ENCODE measurements at places on chromosomes 2 and 18.

- no peak for DNase-seq
These were observed 40.7 kb upstream of the TAF1B start for GRCh38 chr2:9802576-9802993.

GRCh38 chr2:77013457-77013856 is 508.7 kb downstream of the LRRTM4 start:
- no peak for DNase-seq

DNA sequence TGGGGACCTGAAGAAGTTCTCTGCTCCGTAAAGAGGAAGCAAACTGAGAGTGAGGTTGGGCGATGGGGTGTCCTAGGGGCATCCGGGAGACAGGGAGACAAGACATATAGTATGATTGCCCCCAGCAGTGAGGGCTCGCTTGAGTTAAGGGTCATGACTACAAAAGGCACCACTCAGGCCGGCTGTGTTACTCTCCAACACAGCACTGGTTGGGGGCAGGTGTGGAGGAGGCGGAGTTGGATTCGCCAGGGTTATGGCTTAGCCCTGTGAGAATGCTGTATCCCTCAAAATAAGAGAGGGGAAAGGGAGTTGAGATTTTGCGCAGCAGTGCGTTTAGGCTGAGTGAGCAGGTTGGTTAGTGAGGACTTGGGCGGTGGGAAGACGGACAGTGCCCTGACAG is 12.0 kb downstream of the DYSF start:
- DNase-seq = no peak

DNA sequence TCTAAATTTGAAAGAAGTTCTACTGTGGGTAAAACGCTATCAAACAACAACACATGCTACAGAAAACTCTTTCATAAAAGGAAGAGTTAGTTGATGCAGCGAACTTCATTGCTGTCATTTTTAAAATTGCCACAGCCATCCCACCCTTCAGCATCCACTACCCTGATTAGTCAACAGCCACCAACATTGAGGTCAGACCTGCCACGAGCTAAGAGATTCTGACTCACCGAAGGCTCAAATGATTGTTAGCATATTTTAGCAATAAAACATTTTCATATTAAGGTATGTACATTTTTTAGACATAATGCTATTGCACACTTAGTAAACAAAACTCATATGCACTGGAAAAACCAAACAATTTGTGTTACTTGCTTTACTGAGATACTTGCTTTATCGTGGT is 347.1 kb downstream of the CLIP4 start:
- no peak for DNase-seq

DNA sequence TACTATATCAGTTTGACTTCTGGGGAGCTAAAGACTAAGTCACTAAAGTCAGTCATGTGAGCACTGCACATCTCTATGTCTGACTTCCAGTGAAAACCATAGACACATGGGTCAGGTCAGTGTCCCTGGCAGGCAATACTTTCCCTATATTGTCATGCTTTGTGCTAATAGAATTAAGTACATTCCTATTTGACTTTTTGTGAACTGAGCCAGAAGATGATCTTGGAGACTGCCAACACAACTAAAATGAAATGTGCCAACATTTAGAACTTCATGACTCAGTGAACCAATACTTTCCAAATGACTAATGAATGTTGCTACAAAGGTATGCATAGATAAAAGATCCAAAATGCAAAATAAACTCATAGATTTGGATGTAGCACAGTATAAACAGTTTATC is 820.8 kb upstream of the FAM98A start:
- DNase-seq = no peak

DNA sequence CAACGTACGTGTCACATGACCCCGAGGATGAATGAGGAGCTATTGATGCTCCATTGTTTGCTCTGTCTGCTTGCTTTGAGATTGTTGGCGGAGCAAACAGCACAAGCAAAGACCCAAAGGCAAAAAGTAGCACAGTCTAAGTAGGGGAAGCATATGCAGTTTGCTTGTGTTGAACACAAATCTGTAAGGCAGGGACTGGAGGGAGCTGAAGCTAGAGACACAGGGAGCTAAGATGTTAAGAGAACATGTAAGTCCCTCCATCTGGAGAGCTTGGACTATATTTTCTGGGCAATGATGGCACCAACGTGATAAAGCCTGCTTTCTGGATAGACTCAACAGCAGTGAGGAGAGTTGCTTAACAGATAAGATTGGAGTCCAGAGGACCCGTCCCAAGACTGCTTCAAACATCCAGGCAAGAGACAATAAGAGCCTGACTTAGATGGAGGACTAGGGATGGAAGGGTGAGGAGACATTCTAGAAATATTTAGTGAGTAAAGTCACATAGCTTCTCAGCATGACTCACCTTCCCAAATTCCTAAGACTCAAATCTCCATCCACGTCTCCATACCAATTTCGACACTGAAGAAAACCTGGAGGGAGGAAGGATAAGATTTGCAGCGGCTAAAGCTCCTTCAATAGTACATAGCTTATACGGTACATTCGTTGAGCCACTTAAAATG is 88.1 kb upstream of the KLF7 start:
- DNase-seq = no peak

DNA sequence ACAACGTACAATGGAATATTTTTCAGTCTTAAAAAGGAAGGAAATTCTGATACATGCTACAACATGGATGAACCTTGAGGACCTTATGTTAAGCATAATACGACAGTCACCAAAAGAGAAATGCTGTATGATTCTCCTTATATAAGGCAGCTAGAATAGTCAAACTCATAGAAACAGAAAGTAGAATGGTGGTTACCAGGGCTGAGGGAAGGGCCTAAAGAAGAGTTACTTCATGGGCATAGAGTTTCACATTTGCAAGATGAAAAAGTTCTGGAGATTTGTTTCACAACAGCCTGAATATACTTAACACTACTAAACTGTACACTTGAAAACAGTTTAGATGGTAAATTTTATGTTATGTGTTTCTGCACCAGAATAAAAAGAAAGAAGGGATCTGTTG is 113.3 kb downstream of the GALNT1 start:
- no peak for DNase-seq

- DNase-seq = no peak
These were observed 470.1 kb upstream of the RAB12 start for GRCh38 chr18:8139127-8139527.

GRCh38 chr2:80670763-80671162 is 366.2 kb upstream of the LRRTM1 start:
- DNase-seq = no peak

- no peak for DNase-seq
These were observed 2.7 kb downstream of the TCF4 start for GRCh38 chr18:55585065-55585919.

GRCh38 chr2:232523682-232524597 is 2.0 kb upstream of the CHRND start:
- no peak for DNase-seq

DNA sequence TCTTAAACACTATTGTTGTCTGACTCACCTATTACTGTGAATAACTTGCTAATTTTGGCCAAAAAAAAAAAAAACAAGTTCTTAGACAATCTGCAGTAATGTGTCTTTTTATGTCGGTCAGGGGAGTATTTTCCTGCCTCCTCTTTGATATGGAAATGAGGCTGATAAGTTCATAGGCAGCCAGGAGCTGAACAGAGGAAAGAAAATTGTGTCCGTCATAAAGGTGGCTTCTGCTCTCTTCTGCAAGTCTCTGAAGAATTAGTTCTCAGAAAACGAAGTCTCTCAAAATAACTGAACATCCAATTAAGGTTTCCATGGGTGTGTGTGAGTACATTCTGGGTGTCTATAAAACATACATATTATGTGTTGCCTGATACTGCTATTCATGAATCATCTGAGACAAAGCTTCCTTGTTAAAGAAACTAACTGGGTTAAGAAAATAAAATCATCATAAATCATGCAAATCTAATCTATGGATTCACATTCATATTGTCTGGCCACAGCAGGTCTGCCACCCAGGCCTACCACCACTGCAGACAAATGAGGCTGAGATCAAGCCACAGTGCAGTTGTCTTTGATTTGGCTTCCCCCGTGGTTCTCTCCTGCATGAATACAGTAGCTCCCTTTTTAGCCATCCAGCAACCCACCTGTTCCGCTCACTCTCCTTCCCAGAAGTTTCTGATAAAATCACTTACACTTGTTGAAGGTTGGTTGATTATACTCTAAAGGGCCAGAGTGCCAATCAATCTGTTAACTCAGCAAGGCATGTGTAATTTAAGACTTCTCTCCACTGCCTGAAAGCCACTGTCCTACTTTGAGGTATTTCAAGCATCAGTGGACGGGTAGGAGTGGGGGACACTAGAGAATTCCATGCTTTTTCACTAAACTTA is 19.4 kb upstream of the SP5 start:
- DNase-seq = no peak

- DNase-seq = no peak
These were observed 276.8 kb downstream of the TSN start for GRCh38 chr2:122032264-122032645.

- DNase-seq = no peak
These were observed 78.6 kb downstream of the BARD1 start for GRCh38 chr2:214730800-214731407.

GRCh38 chr2:105836840-105837692 is 92.4 kb downstream of the NCK2 start:
- DNase-seq = no peak

DNA sequence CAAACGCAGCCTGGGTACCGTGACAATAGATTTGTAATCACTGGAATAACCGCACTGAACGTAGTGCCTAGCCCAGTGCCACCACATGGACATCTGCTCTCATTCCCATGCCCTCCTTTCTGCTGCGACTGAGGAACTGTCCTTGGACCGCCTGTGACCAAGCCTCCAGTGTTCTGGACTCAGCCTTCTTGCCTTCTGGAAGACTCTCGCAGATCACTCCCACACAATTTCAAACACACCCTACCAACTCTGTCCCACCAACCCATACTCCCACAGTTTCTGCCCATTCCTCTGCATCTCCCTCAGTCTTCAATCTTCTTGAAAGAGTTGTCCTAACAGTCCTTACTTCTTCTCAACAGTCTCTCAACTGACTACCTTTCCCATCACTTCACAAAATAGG is 2.1 kb downstream of the RNF149 start:
- DNase-seq = no peak

DNA sequence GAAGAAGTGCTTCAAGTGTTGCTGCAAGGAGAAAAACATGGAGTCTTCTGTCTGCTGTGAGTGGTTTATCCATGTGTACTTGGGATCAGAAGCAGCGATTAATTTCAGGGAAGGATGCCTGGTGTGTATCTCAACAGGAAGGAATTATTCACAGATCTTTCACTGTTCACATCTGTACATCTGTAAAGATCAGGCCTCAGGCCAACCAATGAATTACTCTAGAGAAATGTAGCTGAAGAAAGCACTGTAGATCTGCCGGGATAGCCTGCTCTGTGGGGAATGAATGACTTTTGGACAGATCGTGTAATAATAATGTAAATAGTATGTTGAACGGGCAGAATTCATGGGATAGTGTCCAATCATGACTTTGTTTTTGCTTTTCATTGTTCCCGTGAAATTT is 54.0 kb upstream of the SPP2 start:
- DNase-seq = no peak

DNA sequence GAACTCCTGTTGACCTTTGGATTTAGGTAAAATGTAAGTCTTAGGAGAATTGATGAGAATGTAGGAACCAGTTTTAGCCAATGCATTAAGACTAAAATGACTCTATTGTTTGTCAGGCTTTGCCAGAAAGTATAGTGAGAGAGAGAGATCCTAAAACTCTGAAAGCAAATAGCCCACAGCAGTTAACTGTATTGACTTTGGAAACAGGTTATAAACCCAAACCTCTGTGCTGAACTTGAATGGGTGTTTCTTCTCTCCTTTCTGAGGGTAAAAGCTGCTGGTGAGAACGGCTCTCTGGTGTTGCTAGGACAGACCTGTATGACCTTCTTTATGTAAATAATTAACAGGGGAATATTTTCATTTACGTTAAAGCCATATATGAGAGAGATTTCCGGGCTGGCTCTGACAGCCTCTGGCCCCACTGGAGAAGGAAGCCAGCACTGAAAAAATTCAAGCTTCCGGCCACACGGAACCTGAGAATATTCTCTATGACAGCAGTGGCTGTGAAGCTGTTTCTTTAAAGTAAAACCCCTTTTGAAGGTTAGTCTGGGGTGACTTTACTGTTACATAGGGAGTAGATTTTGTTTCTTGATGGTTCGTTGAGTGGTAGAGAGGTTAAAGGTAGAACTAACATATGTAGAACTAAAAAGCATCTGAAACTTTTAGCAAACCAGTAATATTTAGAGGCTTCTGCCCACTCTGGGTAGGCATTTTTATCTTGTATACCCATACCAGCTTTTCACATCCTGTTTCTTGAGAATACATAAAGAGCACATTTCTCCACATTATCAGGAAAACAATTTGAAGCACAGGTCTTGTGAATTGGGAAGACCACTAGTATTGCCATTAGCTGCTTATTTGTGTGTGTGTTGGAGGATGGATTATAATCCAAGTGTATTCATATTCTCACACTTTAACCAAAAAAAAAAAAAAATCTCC is 123.8 kb downstream of the SPTBN1 start:
- no peak for DNase-seq

DNA sequence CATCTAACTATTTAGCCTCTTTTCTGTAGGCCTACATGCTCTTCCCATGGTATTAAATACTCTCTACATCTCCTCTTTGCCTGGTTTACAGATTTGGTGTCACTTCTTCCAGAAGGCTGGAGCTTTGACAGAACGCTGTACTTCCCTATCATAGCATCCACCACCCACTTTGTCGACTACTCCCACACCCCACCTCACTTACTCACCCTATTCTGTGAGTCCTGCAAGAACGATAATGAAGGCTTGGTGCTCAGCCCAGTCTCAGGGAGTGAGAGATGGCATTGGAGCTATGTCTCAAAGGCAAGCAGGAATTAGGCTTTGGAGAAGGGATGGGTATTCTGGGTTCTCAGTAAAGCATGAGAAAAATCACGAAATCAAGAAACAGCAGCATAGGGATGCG is 20.3 kb upstream of the KDM3A start:
- DNase-seq = no peak

DNA sequence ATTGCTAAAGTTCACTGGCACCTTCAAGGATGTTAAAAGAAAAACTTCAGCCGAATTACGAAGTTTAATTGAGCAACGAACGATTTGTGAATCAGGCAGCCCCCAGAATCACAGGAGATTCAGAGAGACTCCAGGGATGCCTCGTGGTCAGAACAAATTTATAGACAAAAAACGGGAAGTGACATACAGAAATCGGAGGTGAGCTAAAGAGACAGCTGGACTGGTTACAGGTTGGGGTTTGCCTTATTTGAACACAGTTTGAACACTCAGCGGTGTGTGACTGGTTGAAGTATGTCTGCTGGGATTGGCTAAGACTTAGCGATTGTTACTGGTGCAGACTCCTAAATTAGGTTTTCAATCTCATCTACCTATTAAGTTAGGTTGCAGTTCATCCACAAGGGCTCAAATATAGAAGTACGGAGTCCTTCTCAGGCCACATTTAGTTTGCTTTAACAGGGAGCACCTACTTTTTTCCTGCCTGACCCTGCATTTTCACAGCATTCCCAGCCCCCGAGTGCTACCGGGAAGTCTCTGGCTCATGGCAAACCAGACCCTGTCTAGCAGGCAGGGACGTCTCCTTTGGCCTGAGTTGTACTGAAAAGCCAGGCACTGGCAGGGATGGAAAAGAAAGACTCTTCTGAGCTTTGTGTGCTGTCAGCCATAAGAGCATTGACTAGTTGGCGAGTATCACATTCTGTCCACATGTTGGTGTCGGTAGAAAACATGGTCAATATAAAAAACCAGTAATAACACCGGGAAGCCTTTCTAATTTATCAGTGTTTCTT is 41.1 kb downstream of the CDCA7 start:
- DNase-seq = no peak

- DNase-seq = no peak
These were observed 369.2 kb downstream of the NYAP2 start for GRCh38 chr2:225768741-225769140.

- DNase-seq = no peak
These were observed 260.0 kb downstream of the GULP1 start for GRCh38 chr2:188551671-188552070.

GRCh38 chr2:228417956-228418355 is 236.5 kb upstream of the SPHKAP start:
- DNase-seq = no peak
